Mesangial cell (primary cell): ENCODE measurements at places on chromosomes 2 and 18. TPM values are rescaled to one million over a fixed set of nuclear protein-coding genes. Genes with fewer than 3 reads are reported as not detected.

CACNB4 gene
- total RNA-seq: 0.13 and 0.16 TPM in 2 replicates

C2orf72 gene
- total RNA-seq: under 0.01 and 0.16 TPM in 2 replicates

PLEKHH2 gene
- total RNA-seq: 2.8 and 8.2 TPM in 2 replicates

MC5R gene
- not detected in 2 replicates for total RNA-seq

SANBR gene
- 5.5 and 8.0 TPM in 2 replicates for total RNA-seq

TLX2 gene
- not detected in 2 replicates for total RNA-seq

DCDC2C gene
- total RNA-seq: not detected in 2 replicates

UGT1A4 gene
- not detected in 2 replicates for total RNA-seq

PREB gene
- 41.6 and 72.5 TPM in 2 replicates for total RNA-seq

UGT1A7 gene
- not detected in 2 replicates for total RNA-seq

SERPINB4 gene
- not detected in 2 replicates for total RNA-seq
